ENCODE measurements at places on chromosomes 11 and 22. TPM values are rescaled to one million over a fixed set of nuclear protein-coding genes. Genes with fewer than 3 reads are reported as not detected.

GRCh38 chr11:89490602-89490980 is 584 bp downstream of the NOX4 start:
- no peak for DNase-seq

GRCh38 chr22:49492741-49493251 is 334.9 kb downstream of the BRD1 start:
- DNase-seq: no peak

DNA sequence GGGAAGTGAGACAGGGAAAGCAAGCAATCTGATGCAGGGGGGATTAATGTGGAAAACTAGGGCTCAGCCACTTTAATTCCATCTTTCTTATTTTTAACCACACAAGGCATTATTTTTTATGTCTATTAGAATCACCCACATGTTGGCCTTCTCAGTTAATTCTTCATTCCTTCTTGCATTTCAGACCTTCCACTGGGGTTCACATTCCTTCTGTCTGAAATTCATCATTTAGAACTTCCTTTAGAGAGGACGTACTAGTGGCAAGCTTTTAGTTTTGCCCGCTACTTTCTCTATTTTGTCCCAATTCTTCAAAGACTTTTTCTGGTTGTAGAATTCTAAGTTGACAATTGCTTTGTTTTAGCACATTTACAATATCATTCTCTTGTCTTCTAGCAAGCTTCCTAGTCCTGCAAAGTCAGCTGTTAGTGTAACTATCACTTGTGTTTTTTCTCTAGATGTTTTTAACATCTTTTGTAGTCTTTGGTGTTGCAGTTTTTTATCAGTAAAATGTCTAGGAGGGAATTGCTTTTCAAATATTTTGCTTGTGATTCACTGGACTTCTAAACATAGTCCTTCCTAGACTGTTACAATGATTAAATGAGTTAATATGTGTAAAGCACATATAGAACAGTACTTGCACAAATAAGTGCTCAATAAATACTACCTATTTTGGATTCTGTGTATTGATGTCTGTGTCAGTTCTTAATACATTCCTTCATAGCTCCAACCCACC is 5.5 kb upstream of the NNMT start:
- no peak for DNase-seq

DNA sequence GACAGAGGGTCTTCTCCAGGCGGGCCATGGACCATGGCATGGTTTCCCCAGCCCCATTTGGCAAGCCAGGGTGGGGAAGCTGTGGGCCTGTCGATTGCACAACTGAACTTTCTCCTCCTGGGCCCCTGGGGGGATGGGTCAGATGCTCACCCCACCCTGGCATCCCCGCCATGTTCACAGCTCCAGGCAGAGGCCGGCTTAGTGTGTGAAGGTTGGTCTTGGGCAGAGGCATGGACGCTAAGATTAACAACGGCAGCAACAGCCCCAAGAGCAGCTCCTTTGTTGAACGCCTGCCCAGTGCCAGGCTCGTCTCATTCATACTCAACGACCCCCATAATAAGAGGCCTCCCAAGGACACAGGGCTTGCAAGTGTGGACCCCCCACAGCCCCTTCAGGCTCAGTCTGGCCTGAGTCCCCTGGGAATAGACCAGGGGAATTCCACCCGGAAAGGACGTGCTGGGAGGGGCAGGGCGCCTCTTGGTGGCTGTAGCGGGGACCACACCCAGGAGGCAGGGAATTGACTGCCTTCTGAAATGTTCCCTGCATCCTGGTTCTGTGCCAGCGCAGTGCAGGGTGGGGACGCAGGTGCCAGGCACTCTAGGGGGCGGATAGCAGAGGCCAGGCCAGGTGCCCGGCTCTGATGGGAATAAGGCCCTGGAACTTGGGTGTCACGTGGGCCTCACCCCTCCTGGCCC is 8.3 kb downstream of the TSPO start:
- DNase-seq: no peak

GRCh38 chr11:57800444-57801182 is 39.0 kb downstream of the CTNND1 start:
- DNase-seq: no peak

- no peak for DNase-seq
These were observed 17.9 kb downstream of the GNAZ start for GRCh38 chr22:23088199-23088604.

GRCh38 chr11:34235591-34236071 is 122.2 kb downstream of the ABTB2 start:
- no peak for DNase-seq

DNA sequence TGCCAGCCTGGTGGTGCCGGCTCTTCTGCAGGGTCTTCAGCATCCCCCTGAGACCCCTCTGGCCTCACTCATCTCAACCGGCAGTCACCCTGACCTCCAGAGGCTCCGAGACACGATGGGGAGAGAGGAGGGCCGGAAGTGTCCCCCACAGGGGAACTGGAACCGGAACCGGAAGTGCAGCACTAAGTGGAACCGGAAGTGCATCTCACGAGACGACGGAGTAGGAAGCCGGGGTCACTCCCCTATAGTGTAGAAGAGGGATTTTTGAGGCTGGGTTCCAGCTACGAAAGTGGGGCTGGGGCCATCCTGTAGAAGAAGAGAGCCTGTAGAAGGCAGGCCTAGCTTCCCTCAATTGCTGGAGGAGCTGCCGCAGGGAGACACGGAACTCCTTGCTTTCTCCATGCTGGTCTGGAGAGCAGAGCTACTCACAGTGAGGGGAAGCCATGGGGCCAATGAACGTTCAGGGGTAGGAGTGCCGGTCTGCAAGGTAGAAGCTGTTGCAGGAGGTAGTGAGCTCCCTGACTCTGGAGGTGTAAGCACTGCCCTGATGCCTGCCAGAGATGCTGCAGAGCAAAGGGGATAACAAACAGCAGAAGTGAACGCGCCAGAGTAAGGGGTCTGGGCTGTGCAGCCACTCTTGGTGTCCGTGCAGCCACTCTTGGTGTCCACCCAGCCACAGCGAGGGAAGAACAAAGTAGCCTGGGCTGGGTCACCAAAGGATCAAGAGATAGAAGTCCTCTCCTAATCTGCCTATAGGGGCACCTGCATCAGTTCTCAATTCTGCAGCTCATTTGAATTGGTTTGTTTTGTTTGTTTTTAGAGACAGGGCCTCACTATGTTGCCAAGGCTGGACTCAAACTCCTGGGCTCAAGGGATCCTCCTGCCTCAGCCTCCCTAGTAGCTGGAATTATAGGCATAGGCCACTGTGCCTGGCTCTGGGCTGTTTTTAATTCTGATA is 21.9 kb downstream of the SCUBE1 start:
- no peak for DNase-seq

DNA sequence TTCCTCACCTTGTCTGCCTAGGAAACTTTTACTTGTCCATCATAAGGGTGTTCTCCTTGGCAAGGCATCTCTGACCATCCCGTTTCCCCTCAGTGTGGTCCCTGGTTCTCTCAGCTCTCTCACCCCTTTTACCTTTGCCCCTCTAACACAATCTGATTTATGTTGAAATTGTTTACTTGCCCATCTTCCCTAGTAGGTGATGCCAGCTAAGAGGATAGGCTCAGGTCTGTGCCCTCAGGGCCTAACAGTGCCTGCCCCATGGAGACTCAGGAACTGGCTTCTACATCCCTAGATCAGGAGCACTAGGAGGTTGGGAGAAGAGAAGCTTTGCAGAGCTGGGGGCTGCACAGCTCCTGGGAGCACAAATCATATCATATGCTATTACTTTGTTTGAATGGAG is 21.1 kb upstream of the ALG8 start:
- no peak for DNase-seq

DNA sequence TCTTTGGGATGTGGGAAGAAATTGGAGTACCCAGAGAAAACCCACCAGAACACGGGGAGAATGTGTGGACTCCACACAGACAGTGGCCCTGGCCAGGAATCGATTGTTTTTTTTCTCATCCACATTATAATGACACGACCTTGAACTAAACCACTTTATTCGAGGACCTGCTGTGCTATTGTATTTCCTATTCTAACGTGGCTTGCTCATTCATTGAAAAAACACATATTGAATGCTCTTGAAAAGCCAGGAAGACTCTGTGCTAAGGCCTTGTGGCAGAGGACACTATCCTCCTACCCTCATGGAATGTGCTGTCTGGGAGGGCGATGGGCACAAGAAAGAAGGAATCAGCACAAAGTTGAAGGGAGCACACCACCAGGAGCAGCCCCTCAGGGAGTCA is 9.1 kb upstream of the SREBF2 start:
- DNase-seq: no peak

- no peak for DNase-seq
These were observed 10.5 kb downstream of the TIMP3 start for GRCh38 chr22:32811788-32812545.

DNA sequence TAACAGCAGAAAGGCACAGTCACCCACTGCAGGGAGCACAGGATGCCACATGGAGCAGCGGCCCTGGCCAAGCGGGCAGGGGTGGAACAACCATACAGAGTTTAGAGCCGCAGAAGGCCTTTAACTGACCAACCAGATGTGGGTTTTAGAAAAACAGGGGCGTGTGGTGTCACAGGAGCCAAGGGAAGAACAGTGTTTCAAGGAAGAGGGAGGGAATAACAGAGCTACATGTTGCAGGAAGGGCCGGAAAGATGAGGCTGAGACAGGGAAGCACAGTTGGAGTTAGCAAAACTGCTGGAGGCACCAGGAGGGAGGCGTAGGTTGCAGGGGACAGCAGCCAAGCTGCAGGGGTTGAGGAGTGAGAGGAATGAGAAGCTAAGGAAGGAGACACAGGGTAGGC is 7.8 kb upstream of the NAA40 start:
- no peak for DNase-seq

CDC42EP2 gene
- total RNA-seq: 37.0 TPM

SYCE3 gene
- total RNA-seq: not detected

DEUP1 gene
- total RNA-seq: not detected

CTSF gene
- 133 TPM for total RNA-seq

BCR gene
- 90.1 TPM for total RNA-seq

All from dorsolateral prefrontal cortex (tissue), 122 donors.